ENCODE measurements at places on chromosomes 1 and 21. TPM values are rescaled to one million over a fixed set of nuclear protein-coding genes. Genes with fewer than 3 reads are reported as not detected.

OR2T11 gene
- not detected for total RNA-seq

FMO5 gene
- 137 TPM for total RNA-seq

CCDC27 gene
- not detected for total RNA-seq

SPATA17 gene
- 0.63 TPM for total RNA-seq

- H3K27me3 ChIP-seq = no peaks in the 10 kb centered on the region
- H3K4me3 ChIP-seq = no peak overlapping the region
- H3K36me3 ChIP-seq = no peaks in the 10 kb centered on the region
- peak; percentile 9 for DNase-seq
- H3K4me1 ChIP-seq = no peaks in the 10 kb centered on the region
These were observed 79.0 kb upstream of the SYT6 start for GRCh38 chr1:114232691-114233090.

DNA sequence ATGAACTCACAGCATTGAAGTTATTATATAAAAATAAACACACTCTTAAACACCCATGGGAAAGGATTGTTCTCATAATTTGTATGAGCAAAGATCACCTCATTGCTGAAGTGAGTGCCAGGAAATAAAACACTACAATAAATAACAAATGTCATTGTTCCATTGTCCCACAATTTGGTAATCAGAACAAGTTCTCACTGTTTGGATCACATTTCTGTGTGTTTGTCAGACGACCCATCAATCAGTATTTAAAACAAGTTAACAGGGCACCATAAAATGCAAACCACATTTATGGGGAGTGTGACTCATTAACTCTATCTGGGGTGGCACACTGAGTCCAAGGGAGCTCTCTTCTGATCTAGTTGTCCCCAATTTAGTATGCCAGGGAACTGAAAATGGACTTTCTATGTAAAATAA, 124.5 kb downstream of the PTPRC start:
- H3K36me3 ChIP-seq = no peaks in the 10 kb centered on the region
- no peak overlapping the region for H3K27ac ChIP-seq
- H3K4me1 ChIP-seq = no peaks in the 10 kb centered on the region
- H3K27me3 ChIP-seq = no peaks in the 10 kb centered on the region

DNA sequence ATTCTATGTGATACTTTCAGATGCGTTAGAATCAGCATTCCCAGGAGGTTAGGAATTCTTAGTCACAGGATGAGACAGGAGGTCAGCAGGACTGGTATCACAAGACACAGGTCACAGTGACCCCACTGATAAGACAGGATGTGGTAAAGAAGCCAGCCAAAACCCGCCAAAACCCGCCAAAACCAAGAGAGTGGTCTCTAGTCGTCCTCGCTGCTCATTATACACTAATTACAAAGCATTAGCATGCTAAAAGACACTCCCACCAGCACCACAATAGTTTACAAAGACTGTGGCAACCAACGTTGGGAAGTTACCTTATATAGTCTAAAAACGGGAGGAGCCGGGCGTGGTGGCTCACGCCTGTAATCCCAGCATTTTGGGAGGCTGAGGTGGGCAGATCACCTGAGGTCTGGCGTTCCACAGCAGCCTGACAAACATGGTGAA, 13.9 kb upstream of the ACTA1 start:
- peaks cover 7% of the 10 kb centered on the region for H3K36me3 ChIP-seq
- no peak overlapping the region for H3K27ac ChIP-seq
- H3K4me3 ChIP-seq = no peak overlapping the region
- H3K27me3 ChIP-seq = no peaks in the 10 kb centered on the region

GRCh38 chr1:90573736-90574135, 143.4 kb downstream of the BARHL2 start:
- no peaks in the 10 kb centered on the region for H3K36me3 ChIP-seq
- no peak for DNase-seq
- no peak overlapping the region for H3K4me3 ChIP-seq
- H3K27me3 ChIP-seq = no peaks in the 10 kb centered on the region

DNA sequence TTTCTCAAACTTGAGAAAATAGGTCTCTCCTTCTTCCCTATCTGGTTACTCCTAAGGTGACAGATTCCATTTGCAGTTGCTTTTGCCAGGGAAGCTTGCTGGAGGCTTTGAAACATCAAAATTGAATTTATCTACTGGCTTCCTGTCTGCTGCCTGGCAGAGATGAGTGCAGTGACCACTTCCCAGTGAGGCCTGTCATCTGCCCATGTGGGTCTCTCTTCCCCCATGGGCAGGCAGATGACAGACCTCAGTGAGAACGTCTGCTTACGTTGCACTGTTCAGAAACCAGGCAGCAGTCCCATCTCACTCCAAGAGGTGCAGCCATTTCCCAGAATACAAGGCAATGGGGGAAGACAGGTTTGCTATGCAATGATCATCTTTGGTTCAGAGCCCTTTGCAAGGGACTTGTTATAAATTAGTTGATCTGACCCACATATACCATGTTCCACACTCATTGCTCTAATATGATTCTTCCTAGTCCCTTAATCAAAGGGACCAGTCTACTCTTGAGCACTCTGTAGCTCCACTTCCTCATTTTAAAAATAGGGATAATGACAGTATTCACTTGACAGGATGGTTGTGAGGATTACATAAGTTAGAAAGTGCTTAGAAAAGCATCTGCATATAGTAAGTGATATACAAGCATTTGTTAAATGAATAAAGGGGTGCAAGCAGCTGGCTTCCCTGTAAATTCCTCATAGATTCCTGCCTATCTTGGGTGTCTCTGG, 10.6 kb downstream of the PGBD5 start:
- H3K36me3 ChIP-seq = no peaks in the 10 kb centered on the region
- DNase-seq = no peak
- H3K27ac ChIP-seq = no peak overlapping the region
- H3K4me3 ChIP-seq = no peak overlapping the region

DNA sequence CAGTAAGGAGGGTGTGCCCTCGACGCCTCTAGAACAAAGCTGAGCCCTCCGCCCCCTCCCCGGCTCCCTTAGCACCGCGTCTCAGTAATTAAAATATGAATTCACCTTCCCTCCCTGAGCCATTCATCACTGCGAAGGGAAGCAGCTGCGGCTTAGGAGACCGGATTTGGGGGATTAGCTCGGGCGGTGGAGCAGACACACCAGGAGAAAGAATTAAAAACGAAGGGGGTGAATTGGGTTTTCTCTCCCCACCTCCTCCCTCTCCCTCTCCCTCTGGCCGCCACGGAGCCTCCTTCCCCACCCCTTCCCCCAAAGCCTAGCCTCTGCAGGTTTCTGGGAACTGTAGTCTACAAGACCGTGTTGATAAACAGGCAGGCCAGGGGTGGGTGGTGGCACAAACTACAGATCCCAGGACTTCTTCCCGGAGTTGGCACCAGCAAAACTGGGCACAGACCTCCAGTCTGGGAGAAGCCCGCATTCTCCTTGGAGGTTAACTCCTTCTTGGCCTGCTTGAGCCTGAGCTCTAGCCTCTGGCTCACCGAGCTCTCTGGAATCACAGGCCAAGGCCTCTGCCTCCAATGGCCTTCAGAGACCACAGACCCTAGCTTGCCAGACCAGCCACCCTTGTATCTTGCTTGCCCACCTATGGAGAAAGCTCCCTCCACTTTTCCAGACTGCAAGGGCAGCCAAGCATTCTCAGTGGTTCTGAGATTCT, 10.8 kb downstream of the BLACAT1 start:
- DNase-seq = no peak
- H3K27ac ChIP-seq = no peak overlapping the region
- H3K27me3 ChIP-seq = no peaks in the 10 kb centered on the region
- peaks cover 55% of the 10 kb centered on the region for H3K4me1 ChIP-seq
- no peaks in the 10 kb centered on the region for H3K36me3 ChIP-seq

Measured in upper lobe of left lung (tissue), 6 donors.